Left colon (tissue), 2 donors: ENCODE measurements at places on chromosomes 11 and 22.

- DNase-seq: no peak
Observed at GRCh38 chr11:116517077-116517476, 255.7 kb downstream of the BUD13 start.

DNA sequence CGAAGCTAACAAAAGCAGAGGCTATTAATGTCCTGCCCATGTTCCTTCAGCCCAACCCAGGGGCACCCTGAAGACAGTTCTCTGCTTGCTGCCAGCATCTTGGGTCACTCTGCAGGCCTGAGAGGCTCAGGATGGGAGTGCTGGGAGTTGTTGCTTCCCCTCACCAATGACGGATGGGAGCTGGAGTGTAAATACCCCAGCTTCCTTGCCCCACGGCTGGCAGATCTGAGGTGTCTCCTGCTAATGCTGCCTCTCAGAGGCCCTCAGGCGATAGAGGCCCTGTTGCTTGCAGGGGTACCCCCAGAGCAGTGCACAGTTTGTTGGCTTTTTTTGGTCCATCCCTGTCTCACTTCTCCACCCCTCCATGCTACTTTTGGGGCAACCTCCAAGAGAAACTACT is 32.9 kb downstream of the IFT27 start:
- DNase-seq: no peak

GRCh38 chr11:93659196-93659595 is 2.3 kb upstream of the CEP295 start:
- DNase-seq: no peak

- DNase-seq: no peak
Observed at GRCh38 chr11:114196997-114197703, 99.0 kb upstream of the NNMT start.

DNA sequence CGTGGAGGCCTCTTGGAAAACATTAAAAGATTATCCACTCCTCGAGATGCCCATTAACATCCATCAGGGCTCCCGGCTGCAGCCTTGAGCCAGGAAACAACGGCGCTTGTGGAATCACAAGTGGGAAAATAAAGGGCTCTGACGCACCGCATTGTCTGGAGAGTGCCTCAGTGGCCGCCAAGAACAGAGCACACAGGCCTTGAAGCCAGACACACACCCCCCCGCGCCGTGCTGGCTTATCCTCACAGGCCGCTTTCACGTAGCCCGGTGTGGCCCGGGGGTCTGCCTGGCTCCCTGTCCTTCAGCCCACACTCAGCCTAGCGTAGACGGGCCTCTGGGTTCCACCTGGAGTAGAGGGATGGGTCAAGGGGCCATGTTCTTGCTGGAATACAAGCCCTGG is 1020.5 kb downstream of the BRD1 start:
- DNase-seq: no peak

- no peak for DNase-seq
Observed at GRCh38 chr11:102276362-102276761, 40.9 kb upstream of the BIRC3 start.

DNA sequence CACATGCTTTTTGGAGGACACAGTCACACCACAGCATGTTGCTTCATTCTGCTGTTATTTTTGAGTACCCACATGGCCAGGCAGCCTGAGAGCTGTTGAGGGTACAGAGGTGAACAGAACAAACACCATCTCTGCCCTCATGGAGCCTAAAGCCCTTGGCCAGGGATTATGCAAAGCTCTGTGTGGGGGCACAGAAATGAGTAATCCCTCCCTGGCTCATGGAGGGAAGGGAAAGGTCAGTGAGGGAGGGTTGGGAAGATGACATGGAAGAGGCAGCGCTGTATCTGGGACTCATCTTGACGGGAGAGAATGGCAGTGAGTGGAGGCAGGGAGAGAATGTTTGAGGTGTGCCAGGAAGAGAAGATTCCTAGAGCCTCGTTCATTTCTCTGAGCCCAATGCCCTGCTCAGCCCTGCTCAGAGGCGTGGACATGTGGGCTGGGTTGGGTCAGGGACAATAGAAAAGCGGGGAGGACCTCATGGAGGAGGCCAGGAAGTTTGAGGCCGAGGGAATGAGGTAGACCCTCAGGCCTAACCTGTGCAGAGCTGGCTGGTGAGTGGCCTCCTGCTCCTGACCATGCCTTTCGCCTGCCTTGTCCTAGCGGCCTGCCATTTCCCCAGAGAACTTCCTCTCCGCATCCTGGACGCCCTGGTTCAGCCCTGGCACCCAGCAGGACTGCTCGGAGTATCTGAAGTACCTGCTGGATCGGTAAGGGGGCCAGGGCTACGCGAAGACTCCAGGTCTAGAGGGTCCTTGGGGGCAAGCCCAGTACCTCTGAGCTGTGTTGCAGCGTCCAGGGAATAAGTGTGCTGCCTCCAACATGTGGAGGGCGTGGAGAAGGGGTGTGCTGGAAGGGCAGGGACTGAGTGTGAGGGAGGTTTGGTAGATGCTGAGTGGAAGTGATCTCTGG is 19.8 kb downstream of the USP35 start:
- DNase-seq: no peak

DNA sequence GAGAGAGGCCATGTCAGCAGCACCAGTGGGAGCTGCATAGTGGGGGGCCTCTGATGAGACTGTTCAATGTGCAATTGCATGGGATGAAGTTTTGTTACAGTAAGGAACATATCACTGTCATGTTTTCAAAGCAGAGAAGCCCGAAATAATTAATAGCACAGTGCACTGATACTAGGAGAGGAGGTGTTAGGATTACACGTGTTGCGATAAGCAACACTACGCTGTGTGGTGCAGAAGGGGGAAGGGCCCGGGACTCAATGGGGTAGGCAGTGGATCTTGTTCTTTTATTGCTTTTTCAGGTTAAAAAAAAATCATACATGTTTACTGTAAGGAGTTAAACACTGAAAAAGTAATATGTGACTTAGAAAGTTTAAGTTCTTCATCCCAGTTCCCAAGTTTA is 29.2 kb downstream of the TCIRG1 start:
- DNase-seq: no peak

DNA sequence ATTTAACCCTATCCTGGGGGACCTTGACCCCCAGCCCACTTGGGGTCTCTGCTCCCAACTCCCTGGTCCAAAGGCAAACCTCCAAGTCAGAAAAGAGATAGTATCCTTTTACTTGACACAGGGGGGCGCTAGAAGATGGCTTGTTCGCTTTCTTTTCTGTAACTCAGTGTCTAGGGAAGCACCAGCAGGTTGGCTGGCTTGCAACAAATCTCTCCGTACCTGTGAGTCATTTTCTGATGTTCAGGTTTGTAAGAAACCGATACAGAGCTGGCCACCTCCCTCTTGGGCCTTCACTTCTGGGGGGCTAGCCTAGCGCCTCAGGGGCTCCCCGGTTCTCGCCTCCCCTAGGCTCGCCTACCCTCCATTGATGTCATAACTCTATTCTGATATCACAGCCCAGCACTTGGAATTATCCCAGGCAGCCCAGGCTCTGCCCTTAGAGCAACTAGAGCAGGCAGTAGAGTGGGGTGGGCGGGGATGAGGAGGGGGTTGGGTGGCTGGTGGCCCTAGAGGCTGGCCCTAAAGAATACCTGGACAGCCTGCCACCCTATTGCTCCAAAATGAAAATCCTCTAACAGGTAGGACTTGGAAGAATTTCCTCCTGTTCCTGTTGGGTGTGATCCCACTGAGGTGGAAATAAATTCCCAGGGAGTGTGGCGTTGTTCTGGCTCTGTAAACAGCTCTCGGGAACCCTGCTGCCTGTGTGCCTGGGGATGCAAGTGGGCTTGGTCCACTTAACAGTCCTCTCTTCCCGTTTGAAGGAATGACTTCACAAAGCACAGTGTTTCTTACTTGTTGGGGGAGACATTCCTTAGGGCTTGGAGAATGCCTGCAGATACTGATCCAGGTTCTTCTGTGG is 69.4 kb downstream of the OSBP2 start:
- peak; percentile 39 for DNase-seq

GRCh38 chr11:9859554-9860305 is 195.9 kb downstream of the SWAP70 start:
- no peak for DNase-seq

DNA sequence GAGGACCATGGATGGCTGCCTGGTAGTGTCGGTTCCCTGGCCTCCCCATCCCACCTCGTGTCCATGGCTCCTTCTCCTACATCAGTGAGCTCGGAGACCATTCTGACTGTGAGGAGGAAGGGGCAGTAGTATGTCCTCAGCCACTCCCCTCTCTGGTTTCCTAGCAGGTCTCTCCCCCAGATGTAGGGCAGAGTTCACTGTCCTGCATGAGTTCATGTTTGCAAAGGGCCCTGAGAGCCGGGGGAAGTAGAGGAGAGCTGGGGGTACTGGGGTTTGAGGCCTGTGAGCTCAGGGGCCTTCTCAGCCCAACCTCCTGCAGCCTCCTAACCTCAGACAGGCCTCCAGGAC is 18.4 kb upstream of the ST3GAL4 start:
- no peak for DNase-seq

GRCh38 chr22:36587289-36588154 is 58.6 kb upstream of the EIF3D start:
- DNase-seq: no peak

GRCh38 chr11:87753143-87753542 is 422.1 kb downstream of the RAB38 start:
- no peak for DNase-seq
